IPS DF 19.7 (cell line): ENCODE measurements at places on chromosomes 12 and 14.
A peak's percentile ranks its signal among the peaks of the same experiment; 100 is the strongest.

DNA sequence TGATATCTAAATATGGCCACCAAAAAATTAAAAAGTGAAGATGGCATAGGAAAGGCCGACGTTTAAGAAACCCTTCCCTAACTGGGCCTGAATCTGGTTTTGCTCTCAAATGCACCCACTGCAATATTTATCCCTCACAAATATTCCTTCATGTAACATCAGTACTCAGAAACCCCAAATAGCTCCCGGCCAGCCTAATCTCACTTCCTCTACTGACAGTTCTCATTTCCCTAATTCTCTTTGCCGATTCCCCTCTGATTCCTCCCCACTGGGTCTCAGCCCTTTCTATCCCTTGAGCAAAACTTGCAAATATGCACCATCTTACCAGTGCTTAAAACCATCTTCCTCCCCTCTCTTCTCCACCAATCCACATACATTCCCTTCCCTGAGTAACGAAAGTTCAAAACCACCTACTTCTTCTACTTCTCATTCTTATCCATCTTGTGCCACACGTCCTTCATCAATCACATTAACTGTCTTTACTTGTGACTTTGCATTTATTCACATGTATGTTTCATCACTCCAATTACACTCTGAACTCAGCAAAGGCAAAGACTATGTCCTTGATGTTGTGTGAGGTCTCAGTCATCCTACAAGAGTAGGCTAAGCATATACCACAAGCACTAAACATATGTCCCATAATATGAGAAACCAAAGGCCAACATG is 23.1 kb downstream of the KCNK10 start:
- DNase-seq, result no peak

GRCh38 chr12:103841690-103842584 is 903 bp upstream of the NT5DC3 start:
- DNase-seq, result no peak

- no peak for DNase-seq
Observed at GRCh38 chr12:41032386-41032785, 155.7 kb upstream of the PDZRN4 start.

DNA sequence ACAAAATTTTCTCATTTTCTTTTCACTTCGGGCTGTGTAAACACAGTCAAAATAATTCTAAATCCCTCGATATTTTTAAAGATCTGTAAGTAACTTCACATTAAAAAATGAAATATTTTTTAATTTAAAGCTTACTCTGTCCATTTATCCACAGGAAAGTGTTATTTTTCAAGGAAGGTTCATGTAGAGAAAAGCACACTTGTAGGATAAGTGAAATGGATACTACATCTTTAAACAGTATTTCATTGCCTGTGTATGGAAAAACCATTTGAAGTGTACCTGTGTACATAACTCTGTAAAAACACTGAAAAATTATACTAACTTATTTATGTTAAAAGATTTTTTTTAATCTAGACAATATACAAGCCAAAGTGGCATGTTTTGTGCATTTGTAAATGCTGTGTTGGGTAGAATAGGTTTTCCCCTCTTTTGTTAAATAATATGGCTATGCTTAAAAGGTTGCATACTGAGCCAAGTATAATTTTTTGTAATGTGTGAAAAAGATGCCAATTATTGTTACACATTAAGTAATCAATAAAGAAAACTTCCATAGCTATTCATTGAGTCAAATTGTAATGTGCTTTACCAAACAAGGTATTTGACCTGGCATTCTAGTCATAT is 4.8 kb downstream of the CDKN1B start:
- DNase-seq, result no peak

- DNase-seq, result no peak
Observed at GRCh38 chr14:93059917-93060545, 55.7 kb downstream of the ITPK1 start.

GRCh38 chr12:38110026-38110699 is 206.4 kb upstream of the ALG10B start:
- no peak for DNase-seq

- DNase-seq, result no peak
Observed at GRCh38 chr12:79053394-79053793, 188.8 kb downstream of the SYT1 start.

GRCh38 chr14:61751475-61751989 is 10.7 kb upstream of the SNAPC1 start:
- DNase-seq, result no peak

DNA sequence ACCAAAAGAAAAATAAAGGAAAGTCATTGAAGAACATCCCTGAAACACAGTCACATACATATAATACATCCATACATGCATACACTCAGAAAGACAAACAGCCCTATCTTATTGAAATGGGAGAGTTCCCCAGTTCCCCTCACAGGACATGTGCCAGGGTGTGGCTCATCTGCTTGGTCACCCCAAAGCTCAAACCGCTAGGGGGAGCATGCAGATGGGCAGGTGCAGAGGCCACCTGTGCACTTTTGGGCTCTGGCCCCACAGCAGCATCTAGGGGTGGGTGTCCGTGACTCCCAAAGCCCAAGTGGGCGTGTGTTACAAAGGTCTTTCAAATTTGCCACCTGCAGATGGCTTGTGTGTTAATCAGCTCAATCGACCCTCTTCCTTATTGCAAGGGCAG is 75.2 kb downstream of the CMAS start:
- peak; percentile 30 for DNase-seq

- no peak for DNase-seq
Observed at GRCh38 chr12:6053541-6053940, 70.9 kb downstream of the VWF start.

DNA sequence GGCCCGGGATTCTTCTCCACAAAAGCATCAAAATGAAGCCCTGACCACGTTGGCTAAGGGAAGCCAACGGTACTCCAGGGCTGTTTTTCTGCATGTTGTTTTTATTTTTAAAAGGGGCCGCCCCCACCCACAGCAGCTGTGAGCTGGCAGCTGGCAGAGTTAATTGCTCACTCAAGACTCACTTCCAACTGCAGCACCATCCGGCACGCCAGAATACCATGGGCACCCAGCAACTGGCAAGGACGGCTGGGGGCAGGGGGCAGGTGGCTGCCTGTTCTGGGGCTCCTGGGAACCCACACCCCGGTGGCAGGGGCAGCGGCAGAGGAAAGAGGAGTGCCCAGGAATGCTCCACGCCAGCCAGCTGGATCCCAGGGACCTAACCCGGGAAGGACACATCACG is 44.3 kb downstream of the NCOR2 start:
- no peak for DNase-seq

GRCh38 chr14:53963320-53964227 is 6.9 kb upstream of the BMP4 start:
- DNase-seq, result no peak

DNA sequence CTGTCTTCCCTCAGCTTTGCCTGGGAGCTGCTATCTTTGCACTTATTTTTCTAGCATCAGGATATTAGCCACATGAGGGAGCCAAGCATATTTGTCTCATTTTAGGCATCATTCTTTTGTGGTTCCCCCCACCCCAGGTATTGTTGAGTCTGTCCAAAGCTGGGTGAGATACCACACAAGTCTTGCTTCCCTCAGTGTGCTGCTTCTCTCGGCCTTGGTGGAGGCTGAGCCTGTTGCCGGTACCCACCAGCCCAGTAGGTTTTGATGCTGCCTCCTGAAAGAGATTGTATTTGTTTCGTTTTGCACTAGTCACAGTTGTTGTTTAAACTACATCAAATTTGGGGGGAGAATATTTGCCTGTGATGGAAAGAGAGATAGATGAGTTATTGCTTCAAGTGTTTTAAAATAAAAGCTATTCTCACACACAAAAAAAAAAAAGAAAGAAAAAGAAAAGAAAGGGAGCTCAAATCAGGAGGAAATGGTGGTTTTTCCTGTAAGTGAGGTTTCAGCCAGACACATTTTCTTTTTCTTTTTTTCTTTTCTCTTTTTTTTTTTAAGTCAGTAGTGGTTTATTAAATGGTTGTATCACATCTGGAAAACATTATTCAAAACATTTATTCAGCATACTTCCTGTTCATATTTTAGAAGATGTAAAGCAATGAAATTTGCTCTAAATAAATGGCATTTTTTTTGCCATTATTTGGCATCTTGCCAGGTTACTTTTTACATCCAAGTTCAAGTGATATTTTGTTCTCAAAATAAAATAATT is 58.5 kb downstream of the SLC4A8 start:
- DNase-seq, result no peak

DNA sequence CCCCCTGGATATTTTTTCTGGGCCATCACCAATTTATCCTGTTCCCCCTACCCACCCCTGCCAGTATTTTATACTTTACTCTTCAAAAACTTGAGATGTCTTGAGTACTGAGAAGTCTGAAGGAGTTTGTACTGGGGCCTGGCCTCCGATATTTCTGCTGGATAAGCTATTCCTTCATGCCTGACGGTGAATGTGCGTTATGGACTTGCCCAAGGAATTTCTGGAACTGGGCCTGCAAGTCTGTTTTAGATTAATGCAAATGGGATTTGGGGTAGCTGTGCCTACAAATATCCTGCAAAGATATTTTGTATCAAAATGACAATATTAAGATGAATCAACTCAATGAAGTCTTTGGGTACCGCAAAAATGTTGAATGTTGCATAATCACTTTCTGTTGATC is at the start of gene PTCSC3:
Gene PTCSC3, minus strand, starts transcription at position 199 of the 400 bp plus-strand sequence.
- no peak for DNase-seq

DNA sequence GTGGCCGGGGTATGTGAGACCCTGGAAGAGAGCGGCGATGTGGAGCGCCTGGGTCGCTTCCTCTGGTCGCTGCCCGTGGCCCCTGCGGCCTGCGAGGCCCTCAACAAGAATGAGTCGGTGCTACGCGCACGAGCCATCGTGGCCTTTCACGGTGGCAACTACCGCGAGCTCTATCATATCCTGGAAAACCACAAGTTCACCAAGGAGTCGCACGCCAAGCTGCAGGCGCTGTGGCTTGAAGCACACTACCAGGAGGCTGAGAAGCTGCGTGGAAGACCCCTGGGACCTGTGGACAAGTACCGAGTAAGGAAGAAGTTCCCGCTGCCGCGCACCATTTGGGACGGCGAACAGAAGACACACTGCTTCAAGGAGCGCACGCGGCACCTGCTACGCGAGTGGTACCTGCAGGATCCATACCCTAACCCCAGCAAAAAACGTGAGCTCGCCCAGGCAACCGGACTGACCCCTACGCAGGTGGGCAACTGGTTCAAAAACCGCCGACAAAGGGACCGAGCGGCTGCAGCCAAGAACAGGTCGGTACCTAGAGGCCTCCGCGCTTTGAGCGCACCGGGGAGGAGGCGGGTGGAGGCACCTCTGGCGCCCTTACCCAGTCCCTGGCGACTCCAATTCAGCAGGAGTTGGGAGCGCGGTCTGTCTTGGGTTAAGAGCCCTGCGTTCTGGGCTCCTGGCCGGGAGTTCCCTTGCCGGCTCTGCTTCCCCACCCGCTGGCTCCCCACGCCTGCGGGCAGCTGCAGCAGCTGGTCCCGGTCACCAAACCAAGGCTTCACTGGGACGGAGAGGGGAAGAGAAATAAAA is 700 bp downstream of the SIX6 start:
- DNase-seq, result no peak

- no peak for DNase-seq
Observed at GRCh38 chr14:76304536-76305267, 71.2 kb upstream of the ESRRB start.

GRCh38 chr14:35332517-35333263 is 40.5 kb downstream of the PSMA6 start:
- no peak for DNase-seq

DNA sequence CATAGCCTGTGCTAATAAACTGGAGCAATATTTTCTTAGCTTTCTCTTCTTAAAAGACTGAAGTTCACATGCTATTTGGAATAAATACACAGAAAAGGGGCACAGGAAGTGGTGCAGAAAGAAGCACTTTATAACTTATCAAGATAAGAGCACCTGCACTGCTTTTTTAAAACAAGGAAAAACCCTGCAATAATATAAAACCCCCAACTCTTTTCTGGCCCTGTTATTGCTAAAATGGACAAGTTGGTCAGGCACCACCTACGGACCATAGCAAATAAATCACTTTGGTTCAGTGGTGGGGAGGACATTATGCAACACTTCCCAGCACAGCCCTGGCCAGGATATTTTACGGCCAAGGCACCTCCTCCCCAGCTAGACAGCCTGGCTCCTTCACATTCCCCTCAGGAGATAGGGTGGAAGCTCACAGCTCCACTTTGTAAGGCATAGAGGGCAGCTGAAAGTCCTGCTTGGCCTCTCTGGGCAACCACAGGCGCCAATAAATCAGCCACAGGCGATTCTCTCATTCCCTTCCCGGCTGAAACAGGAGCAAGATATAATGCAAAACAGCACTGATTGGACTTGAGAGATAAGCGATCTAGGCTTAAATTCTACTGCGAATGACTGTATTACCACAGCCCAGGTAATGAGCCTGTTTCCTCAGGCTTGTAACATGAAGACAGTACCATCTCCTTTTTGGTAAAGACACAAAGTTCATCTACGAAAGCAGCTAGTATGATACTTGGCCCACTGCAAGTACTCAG is 2.0 kb downstream of the ZBTB25 start:
- no peak for DNase-seq

- no peak for DNase-seq
Observed at GRCh38 chr12:91364471-91365184, 182.0 kb upstream of the DCN start.

- no peak for DNase-seq
Observed at GRCh38 chr12:10243818-10244520, 31.3 kb downstream of the GABARAPL1 start.

DNA sequence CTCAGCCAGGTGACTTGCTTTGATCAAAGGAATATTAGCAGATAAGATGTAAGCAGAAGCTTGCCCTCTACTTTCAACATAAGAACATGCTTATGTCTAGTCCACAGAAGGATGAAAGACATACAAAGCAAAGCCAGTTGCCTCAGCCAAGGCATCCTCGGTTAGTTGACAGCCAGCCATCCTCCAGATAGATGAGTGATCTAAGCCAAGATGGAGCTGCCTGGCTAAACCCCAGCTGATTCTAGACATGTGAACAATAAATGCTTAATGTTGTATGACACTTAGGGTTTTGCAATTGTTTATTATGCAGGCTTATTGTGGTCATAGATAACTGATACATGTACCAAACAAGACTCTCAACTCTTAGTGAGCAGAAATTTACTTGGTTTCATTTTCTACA is 157.6 kb upstream of the TMTC2 start:
- no peak for DNase-seq

- DNase-seq, result no peak
Observed at GRCh38 chr12:74514098-74514872, 23.4 kb upstream of the ATXN7L3B start.

- no peak for DNase-seq
Observed at GRCh38 chr14:37650356-37651037, 55.1 kb downstream of the TTC6 start.

- DNase-seq, result no peak
Observed at GRCh38 chr12:41769810-41770209, 374.9 kb downstream of the GXYLT1 start.

- DNase-seq, result no peak
Observed at GRCh38 chr14:98953551-98954348, 318.2 kb downstream of the BCL11B start.

- no peak for DNase-seq
Observed at GRCh38 chr14:49114161-49114893, 471.9 kb downstream of the RPS29 start.

DNA sequence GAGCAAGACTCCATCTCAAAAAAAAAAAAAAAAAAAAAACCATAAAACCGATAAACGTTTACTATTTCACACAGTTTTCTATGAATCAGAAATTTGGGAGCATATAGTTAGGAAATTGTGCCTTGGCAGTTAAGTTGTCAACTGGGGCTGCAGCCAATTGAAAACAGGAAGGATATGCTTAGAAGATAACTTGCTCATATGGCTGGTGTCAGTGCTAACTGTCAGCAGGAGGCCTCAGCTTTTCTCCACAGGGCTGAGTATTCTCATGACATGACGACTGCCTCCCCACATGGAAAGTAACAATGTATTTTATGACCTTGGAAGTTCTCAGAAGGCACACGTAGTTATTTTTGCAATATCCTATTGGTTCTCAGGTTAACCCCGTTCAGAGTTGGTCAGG is 29.6 kb upstream of the OR5AU1 start:
- DNase-seq, result no peak

GRCh38 chr14:61494018-61494417 is 172.6 kb downstream of the PRKCH start:
- DNase-seq, result no peak
